ENCODE measurements at places on chromosomes 16 and 17.

GRCh38 chr16:15644267-15644961 is 1.5 kb upstream of the MARF1 start:
- peak; percentile 40 for DNase-seq

GRCh38 chr17:75152922-75153779 is 1.2 kb downstream of the JPT1 start:
- DNase-seq: peak; percentile 70

DNA sequence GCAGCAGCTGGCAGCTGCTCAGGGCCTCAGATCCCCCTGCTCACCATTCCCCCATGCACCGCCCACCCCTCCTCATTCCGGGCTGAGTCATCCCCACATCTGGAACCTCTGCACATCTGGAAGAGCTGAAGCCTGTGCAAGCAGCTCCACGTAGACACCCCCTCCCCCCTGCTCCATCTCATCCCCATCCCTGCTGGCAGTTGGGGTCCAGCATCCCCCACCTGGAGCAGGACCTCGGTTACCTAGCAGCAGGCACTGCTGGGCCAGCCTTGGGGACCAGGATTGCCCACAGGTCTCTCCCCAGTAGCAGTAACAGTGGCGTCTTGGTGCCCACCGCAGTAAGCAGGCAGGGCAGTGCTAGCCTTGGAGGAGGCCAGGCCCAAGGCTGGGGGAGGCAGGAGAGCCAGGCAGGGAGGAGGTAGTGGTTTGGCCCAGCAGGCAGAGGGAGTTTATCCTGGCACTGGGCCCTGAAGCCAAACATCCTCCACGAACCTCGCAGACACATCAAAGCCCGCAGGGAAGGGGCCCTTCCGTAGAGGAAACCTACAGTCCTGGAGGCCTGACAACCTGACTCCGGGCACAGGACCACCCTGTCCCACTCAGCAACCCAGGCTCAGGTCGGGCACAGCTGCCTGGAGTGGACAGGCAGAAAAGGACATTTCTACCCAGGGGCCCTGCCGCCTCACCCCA is 7.7 kb upstream of the TMEM92 start:
- DNase-seq: peak; percentile 42

GRCh38 chr17:29283961-29284360 is 10.0 kb downstream of the NUFIP2 start:
- DNase-seq: no peak

DNA sequence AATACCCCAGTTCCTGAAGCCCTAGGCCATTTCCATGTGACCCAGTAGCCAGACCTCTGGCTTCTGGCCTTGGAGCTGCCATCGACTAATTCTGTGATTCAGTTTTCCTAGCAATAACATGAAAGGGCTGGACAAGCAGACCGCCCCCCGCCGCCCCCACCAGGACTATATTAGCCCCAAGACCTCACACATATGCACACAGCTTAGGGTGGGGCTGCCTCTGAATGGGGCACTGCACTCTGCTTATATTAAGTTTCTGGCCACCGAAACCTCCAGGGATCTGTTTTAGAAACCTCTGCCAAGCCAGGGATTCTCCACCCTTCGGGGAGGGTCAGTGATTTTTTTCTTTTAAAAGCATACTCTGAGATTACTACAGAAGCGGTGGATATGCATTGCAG is 2.3 kb downstream of the RAB11FIP4 start:
- peak; percentile 18 for DNase-seq

DNA sequence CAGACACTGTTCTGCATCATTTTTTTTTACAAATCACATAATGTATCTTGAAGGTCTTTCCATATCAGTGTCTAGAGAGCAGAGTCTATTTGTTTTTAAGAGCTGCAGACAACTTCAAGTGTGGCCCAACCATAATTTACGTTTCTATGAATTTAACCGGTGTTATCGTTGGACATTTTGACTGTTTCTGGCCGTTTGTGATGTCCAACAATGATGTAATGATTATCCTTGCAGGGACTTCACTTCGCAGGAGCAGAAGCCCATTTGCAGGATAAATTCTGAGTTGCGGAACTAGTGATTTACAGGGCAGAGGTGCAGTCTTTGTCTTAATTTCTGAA is 26.9 kb upstream of the HLF start:
- no peak for DNase-seq

- DNase-seq: no peak
Measured at GRCh38 chr17:30821871-30822723, 2.4 kb downstream of the CRLF3 start.

DNA sequence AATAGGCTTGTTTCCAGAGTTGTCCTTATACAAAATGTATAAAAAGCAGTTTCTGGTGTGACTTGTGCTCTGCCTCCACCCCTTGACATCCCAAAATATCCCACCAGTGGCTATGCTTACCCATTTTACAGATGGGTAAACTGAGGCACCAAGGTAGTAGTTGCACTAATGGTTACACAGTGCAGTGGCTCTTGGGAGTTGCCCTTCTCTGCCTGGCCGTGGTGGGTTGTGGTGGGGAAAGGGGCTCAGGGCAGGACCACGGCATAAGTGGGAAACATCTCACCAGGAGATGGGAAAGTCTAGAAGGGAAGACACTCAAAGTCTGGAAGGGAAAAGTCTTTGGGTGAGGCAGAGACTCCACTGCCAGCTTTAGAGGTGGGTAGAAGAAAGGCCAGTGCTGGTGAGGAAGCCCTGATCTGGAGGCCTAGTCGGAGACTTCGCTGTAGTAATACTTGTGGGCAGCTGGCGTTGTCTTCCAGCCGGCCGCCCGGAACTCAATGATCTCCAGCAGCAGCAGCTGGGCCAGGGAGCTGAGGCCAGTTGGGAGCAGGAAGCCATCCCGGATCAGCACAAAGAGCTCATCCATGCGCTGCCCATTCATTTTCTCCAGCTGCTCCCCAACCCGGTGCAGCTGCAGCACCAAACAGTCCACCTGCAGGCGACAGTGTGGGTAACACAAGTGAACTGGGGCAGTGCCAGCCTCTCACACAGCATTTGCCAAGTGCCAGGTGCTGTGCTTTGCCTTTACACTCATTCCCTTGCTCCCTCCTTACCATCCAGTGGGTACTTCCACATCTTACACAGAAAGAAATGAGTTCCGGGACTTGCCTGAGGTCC is 4.5 kb downstream of the MIF4GD start:
- no peak for DNase-seq

DNA sequence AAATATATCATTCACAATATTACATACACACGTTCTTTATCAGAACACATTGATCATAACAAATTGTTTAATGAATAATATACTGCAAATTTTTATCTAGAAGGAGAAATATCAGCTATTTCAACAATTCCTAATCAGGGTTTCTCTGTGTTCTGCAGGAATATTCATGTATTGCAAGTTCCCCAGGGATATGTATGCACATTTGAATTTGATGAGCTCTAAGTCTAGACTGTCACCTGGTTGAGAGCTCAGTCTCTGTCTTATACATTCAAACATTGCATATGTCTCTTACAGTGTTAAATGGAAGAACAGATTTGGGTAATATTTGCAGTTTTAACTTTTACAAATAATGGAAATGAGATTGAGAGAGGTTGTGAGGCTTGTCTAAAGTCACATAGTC is 829.7 kb downstream of the CDH11 start:
- no peak for DNase-seq

GRCh38 chr16:67517661-67518423 is 10.8 kb upstream of the RIPOR1 start:
- no peak for DNase-seq

DNA sequence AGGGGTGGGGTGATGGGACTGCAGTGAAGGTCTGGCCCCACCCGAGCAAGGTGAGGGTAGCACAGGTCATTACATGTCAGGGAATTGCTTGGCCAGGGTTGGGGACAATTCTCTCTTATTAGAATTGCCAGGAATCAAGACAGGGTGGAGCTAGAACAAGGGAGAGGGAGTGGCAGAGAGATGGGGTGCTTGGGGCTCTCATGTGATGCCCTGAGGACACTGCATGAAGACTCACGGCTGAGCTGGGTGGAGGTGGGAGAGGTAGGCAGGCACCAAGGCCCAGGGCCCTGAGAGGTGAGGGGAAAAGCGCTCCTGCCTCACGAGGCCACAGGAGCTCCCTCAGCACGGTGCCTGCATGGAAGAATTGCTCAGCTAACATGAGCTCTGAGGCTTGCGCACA is 3.6 kb downstream of the DPEP1 start:
- no peak for DNase-seq

- DNase-seq: no peak
Measured at GRCh38 chr17:39699818-39700147, at the start of gene ERBB2. Gene ERBB2 (plus strand): TSS chr17:39700064. CDS start chr17:39700239, 175 bp downstream.

DNA sequence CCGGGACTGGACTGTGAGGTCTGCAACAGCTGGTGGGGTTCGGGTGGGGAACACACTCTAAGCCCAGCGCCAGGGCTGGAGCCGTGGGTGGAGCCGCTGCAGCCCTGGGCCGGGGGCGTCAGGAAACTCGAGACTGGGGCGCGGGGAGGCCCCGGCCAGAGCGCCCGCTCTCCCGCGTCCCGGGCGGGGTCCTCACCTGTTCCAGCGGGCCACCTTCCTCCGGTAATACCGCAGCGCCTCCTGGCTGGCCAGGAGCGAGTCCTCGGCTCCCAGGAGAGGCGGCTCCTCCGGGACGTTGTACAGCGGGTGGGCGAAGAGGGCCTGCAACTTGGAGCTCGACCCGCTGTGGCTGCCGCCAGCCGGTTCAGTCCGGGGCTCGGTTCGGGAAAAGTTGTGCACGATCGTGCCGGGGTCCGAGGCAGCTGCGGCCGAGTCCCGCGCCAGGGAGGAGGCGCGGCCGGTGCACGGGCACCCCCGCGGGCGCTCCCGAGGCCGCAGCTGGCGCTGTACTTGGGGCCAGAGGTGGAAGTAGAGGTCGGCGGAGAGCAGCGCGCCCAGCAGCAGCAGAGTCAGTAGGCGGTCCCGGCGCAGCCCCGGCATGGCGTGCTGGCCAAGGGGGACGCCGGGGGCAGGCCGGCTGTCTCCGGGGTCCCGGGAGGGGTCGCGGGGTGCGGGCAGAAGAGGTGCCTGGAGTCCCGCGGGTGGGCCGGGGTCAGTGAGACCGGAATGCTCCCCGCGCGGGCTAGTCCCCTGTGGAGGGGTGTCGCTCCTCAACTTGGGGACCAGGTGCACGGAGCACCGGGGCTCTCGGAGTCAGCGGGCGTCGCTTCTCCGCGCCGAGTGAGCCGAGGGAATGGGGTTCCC is 868 bp downstream of the FAM20A start:
- DNase-seq: peak; percentile 56

- no peak for DNase-seq
Measured at GRCh38 chr17:81152288-81152828, 12.9 kb upstream of the PVALEF start.

GRCh38 chr17:59056857-59057256 is 49.8 kb downstream of the TRIM37 start:
- no peak for DNase-seq

DNA sequence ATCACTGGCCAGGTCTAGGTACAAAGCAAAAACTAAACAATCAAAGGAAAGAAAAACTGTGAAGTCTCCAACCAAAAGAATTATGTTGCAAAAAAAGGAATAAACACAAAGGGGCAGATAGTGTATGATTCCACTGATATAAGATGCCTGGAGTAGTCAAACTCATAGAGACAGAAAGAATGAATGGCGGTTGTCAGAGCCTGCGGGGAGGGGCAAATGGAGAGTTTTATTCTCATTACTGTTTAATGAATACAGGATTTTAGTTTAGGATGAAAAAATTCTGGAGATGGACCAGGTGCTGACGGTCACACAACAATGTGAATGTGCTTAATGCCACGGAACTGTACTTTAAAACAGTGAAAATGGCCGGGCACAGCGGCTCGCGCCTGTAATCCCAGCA is 20.7 kb downstream of the STAT5B start:
- DNase-seq: no peak

- DNase-seq: no peak
Measured at GRCh38 chr17:5043524-5043923, 8.3 kb upstream of the SLC52A1 start.

DNA sequence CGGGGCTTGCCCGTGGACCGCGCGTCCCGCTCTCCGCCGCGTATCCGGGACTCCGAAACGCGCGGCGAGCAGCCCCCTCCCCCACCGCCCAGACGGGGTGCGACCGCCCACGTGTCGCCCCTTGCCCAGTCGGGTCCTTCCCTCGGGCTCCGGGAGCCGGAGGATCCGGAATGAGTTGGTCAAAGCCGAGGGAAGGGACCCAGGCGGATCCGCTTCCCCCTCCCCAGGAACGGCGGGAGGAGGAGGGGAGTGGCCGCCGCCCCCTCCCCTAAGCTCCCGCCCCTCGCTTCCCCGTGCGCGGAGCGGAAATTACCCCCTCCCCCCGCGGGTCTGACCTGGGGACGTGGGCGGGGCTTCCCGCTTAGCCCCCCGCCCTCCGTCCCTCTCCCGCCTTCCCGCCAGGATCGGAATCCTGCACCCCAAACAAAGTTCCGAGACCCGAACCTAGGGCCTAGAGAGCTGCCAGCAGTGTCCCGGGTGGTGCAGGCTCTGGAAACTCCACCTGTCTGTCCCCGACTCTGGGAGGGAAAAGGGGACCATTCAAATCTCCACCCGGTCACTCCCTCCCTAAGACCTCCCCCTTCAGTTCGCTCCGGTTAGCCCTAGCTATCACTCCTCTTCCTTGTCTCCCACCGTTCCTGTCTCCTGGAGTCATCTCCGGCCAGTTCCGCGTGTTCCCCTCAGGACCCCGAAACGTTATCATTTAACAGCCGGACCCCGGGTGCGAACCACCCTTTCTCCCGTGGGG is 1.0 kb upstream of the IGF2BP1 start:
- peak; percentile 57 for DNase-seq

DNA sequence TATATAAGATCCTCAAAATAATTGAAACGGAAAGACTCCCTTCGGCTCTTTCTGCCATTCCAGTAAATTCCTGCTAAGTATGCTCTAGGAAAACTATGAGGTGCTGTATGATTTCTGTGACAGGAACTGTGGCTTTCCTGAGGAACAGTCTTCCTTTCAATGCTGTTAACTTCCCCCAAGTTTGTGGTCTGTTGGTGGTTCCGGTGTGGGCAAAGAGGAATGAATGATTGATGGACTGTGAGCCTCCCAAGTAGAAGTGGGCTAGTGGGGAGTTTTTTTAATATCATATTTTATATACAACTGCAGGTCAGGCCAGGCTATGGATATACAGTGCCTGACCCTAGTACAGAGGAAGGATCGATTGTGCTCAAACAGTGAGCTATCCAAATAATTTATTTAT is 560.7 kb upstream of the RBFOX1 start:
- no peak for DNase-seq

GRCh38 chr16:17532338-17532995 is 61.7 kb upstream of the XYLT1 start:
- DNase-seq: no peak

GRCh38 chr17:13626703-13627102 is 25.0 kb upstream of the HS3ST3A1 start:
- no peak for DNase-seq

Data from activated CD8-positive, alpha-beta memory T cell treated with anti-CD3 and anti-CD28 coated beads, Interleukin-2, amount 50 U/mL, for 48 hours (primary cell).